ENCODE measurements at places on chromosomes 11 and 22.

DNA sequence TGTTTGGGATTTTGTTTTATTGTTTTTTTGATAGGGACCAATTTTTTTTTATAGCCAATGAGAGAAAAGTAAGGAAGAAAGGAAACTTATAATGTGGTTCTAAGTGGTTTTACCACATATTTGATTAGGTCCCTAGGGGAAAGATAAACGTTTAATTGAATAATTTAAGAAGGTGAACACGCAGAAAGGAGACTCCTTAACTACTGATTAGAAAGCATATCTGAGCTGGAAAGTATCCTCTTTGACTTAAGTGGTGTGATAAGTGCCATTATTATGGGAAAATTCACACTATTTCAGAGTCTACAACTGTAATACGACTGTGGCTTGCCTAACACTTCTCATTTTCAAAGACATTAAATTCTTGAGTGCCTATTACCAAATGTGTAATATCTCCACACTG, 106.5 kb upstream of the GRAMD1B start:
- no peak for DNase-seq

DNA sequence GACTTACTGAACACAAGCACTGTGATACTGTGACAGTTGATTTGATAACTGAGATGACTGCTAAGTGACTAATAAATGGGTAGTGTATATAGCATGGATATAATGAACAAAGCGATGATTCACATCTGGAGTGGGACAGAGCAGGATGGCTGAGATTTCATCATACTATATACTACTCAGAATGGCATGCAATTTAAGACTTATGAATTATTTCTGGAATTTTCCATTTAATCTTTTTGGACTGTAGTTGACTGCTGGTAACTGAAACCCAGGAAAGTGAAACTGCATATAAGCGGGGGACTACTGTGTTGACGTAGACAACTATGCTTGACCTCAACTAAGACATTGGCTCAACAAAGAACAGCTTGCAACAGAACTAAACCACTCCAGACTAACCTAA, 20.0 kb upstream of the NUCB2 start:
- no peak for DNase-seq

DNA sequence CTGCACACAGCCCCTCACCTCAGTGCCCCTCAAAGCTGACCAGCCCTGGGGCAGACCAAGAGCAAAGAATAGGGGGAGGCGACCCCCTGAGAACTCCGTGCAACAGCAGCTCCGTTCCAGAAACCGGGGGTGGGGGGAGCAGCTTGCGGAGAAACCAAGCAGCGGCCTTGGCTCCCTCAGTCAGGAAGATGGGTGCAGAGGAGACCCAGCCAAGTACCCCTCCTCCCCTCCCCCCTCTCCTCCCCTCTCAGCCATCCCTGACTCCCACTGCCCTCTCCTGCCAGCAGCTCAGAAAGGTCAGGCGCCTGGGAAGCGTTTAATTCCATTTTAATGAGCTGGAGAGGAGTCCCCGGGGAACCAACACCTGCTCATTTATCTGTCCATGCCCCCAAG, 78.9 kb downstream of the PDE2A start:
- no peak for DNase-seq

GRCh38 chr22:50548040-50548920, 2.6 kb downstream of the KLHDC7B start:
- no peak for DNase-seq

DNA sequence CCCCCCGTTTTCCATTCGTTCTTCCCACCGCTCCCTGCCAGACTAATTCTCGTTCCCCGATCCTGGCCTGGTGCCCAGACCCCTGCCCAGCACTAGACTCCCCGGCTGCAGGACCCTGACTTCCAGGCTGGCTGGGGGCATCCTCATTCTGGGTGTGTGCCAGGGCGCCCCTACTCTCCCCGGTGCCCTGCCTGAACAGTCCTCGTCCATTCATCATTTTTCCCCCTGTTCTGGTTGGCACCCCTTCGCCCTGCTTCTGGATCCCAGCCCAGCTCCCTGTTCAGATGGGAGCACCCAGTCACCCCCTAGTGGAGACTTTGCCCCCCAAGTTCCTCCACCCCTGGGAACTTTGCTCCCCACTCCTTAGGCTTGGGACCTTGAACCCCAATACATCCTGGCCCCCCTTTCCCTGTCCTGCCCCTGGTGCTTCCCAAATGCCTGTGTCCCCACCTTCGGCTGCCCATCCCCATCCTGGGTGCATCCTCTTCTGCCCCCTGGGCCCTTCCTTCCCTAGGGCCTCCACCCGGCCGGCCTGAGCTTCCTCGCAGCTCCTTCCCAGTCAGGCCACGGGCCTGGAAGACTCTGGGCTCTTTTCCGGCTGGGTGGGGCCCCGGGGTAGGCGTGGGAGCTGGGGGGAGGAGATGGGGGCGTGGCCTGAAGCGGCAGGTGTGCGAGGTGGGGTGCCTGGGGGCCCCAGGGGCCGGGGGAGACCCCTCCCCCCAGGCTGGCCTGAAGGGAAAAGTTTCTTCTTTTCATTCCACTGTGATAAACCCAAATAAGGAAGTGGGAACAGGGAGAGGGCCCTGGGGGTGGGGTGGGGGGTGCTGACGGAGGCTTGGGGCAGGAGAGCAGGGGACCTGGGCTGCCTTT, 908 bp downstream of the PLCB3 start:
- DNase-seq = no peak
